ENCODE measurements at places on chromosomes 12 and 14.

DNA sequence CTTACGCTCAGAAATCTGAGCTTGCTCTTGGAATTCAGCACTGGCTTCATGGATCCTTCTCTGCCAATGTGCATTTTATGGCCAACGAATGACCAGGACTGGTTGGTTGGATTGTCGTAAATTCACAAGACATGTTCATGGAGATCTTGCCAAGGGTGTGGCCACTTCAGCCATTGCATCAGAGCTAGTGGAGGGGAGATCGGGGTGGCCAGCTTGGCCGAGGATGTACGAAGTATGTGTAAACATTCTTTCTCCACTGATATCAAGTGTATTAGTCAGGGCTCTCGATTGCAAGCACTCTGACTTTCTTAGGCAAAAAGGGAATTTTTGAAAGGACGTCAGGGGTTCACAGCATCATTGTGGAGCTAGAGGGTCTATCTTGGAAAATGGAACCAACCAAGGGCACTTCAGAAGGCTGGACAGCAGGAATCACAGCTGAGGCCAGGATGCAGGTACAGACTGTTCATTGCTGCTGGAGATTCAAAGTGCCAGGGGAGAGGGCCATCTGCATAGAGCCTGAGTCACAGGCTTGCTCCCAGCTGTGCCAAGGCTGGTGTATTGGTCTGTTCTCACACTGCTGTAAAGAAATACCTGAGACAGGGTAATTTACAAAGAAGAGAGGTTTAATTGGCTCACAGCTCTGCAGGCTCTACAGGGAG is 32.9 kb upstream of the ADGRD1 start:
- DNase-seq = no peak

- peak; percentile 57 for DNase-seq
These were observed 10.9 kb downstream of the ZNF664 start for GRCh38 chr12:123983822-123984485.

DNA sequence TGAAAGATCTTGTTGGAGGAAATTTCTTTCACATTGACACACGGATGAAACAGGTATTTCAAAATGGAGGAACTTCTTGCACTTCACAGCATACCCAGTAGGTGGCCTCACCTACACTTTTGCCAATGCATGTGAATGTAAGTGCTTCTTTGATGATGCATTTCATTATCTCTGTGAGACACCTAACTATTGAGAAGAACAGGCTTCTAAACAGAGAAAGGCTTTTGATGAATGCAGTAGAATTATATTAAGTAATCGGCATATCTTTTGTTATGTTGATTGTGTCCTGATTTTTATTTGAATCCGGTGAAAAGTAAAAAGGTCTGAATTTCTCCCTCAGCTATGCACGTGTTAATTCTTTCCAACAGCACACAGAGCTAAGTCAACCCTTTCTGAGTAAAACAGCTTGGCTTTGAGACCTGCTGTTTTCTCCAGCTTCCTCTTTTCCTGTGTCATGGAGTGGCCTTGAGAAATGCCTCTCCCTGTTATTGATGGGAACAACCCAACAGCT is 399.0 kb downstream of the NAV3 start:
- DNase-seq = peak; percentile 41

GRCh38 chr14:100474196-100474595 is 113.0 kb downstream of the BEGAIN start:
- DNase-seq = peak; percentile 87

Data from NCI-H1105 treated with DMSO at 0.1 percent for 48 hours (cell line).